Naive B cell (primary cell): ENCODE measurements at places on chromosomes 3 and 15.

GRCh38 chr3:56157693-56158362 lies 310.4 kb downstream of the ERC2 start:
- DNase-seq, result no peak

DNA sequence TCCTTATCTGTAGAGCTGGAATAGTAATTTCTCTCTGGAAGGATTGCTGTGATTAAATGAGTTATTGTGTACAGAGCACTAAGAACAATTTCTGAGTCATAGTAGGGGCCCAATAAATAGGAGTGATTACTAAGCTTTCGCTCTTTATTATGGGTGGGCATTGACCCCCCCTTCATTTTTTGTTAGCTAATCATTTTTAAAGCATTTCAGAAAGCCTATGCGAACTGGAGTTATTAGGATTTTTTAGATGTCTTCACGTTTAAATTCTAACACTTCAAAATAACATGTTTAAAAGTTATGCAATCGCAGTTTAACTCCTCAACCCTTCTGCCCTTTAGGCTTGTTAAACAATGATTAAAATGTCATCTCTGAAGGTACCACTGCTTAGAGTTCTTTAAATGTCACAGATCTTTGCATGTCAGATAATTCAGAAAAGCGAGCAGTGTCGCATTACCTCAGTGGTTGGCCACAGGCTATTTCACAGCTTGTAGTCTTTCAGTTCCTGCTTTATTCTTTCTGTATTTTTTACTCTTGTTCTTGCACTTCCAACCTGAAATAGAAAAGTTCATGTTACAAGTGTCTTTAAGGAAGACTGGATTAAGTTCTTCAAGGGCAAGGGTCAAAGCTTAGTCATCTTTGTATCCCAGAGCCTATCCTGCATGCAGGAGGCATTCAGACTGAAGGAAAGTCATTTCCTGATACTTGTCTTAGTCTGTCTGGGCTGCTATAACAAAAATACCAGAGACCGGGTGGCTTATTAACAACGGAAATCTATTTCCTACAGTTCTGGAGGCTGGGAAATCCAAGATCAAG lies 102.9 kb downstream of the FNDC3B start:
- DNase-seq, result peak; percentile 6

GRCh38 chr3:50657407-50657806 lies 17.3 kb upstream of the DOCK3 start:
- DNase-seq, result no peak

- DNase-seq, result no peak
Observed at GRCh38 chr3:126880901-126881300, 102.0 kb upstream of the PLXNA1 start.

GRCh38 chr3:77039606-77040171 lies at the start of gene ROBO2:
ROBO2 (plus strand) TSS chr3:77040099; CDS start chr3:77040786, 687 bp downstream.
- DNase-seq, result no peak

- no peak for DNase-seq
Observed at GRCh38 chr3:33993631-33994030, 195.2 kb downstream of the PDCD6IP start.

- no peak for DNase-seq
Observed at GRCh38 chr3:27677565-27677964, 44.6 kb downstream of the EOMES start.

DNA sequence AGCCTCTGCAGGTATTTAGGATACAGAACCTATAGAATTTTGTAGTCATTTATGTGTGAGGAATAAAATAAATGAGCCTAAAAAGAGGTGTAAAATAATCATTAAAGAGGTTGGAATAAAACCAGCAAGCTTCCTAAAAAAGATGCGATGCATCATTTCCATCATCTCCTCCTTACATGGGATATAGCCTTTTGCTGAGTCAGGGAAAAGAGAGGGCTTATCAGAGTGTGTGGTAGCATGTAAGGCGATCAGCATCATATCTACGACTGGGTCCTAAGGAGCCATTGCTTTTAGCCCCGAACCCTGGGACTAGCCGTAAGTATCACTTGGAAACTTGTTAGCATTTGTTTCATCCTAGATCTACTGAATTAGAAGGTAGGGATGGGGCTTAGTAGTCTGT lies 94.9 kb downstream of the DTWD1 start:
- DNase-seq, result no peak

GRCh38 chr15:77851691-77852090 lies 219.0 kb upstream of the LINGO1 start:
- DNase-seq, result no peak
